ENCODE measurements at places on chromosomes 11 and 22.
A peak's percentile ranks its signal among the peaks of the same experiment; 100 is the strongest.

DNA sequence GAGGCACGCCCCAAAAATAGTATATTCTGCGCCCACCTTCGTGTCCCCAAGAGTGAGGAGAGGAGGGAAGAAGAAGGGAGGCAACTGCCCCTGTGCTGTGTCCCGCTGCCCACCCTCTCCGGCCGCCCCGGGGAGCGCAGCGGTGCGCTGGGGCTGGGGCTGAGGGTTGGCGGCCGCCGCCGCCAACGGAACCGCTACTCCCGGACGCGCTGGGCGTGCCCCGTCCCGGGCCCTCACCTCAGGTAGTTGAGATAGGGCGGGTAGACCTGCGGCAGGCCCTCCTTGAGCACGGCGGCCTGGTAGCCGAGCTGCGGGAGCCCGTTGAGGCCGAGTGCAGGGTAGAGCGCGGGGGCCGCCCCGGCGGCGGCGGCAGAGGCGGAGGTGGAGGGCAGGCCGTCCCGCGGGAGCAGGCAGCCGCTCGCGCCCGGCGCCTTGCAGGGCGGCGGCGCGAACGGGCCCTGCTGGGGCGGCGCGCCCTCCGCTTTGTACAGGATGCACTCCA, 2.4 kb downstream of the PGR start:
- no peaks in the 10 kb centered on the region for H3K36me3 ChIP-seq
- peaks cover 4% of the 10 kb centered on the region for H3K4me1 ChIP-seq
- peaks cover 10% of the 10 kb centered on the region for H3K27me3 ChIP-seq

DNA sequence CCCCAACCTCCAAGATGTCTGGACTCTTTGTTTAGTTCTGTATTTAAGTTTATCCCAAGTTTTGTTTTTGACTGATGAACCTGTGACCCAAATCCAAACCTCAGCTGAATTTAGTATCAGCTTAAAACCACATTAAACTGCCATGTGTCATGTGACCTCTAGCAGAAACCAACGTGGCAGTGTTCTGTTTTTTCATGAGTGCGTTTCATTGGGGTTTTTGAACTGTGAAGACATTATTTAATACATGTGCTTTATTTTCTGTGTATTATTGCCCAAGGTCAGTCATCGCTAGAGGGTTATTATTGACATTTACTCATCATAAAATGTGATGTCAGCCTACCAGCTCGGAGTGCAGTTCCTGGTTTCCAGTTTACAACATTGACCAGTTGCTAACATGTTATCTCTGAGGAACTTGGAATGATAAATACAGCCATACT, 1.8 kb downstream of the TLCD5 start:
- H3K4me3 ChIP-seq, result peak overlapping the region; percentile 95
- peaks cover 5% of the 10 kb centered on the region for H3K4me1 ChIP-seq
- H3K27me3 ChIP-seq, result peaks cover 10% of the 10 kb centered on the region
- H3K27ac ChIP-seq, result no peak overlapping the region
- DNase-seq, result no peak

DNA sequence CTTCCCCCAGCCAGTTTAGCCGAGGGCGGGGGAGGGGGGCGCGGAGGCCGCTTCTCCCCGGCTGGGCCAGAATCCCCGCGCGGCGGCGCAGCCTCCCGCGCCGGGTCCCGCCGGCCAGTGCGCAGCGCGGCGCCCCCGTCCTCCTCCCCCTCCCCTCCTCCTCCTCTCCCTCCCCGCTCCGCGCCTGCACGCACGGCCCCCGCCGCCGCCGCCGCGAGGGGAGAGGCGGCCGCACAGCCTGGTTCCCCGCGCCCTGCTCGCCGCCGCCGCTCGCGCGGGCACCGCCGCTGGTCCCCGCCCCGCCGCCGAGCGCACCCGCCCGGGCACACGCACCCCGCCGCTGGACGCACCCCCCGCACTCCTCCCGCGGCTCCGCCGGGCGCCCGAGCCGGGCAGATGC, at the start of gene FLRT1:
FLRT1 (plus strand) TSS at position 356 of the 400 bp plus-strand sequence. CDS start 80,337 bp downstream, outside the sequence.
- H3K4me3 ChIP-seq, result peak within 1 kb of the TSS; percentile 92
- H3K27me3 ChIP-seq, result peaks cover 17% of the 10 kb centered on the region
- peaks cover 2% of the 10 kb centered on the region for H3K4me1 ChIP-seq

- H3K27ac ChIP-seq, result no peak overlapping the region
- no peak overlapping the region for H3K4me3 ChIP-seq
- DNase-seq, result no peak
- peaks cover 17% of the 10 kb centered on the region for H3K4me1 ChIP-seq
- H3K27me3 ChIP-seq, result peaks cover 2% of the 10 kb centered on the region
Observed at GRCh38 chr11:46677991-46678740, 22.3 kb downstream of the ARHGAP1 start.

DNA sequence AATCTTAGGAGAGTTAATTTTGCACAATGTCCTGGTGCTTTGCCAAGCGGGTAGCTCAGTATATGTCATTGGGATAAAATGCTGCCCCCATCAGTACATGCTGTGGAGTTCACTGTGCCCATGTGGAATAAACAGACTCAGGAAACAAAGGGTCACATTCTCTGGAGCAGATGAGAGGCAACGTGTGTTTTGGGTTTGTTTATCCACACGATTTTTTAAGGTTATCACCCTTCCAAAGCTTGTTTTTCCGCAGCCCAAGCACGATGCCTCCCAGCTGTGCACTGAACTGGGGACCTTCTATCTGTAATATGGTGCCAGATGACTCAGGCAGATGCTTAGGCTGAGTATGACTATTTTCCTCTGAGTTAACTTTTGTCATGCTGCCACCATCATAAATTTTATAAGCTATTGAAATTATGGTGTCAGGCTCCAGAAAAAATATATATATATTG, 6.5 kb downstream of the OR4D6 start:
- H3K36me3 ChIP-seq, result no peaks in the 10 kb centered on the region
- no peak for DNase-seq
- no peak overlapping the region for H3K27ac ChIP-seq
- H3K4me3 ChIP-seq, result no peak overlapping the region
- peaks cover 5% of the 10 kb centered on the region for H3K27me3 ChIP-seq

DNA sequence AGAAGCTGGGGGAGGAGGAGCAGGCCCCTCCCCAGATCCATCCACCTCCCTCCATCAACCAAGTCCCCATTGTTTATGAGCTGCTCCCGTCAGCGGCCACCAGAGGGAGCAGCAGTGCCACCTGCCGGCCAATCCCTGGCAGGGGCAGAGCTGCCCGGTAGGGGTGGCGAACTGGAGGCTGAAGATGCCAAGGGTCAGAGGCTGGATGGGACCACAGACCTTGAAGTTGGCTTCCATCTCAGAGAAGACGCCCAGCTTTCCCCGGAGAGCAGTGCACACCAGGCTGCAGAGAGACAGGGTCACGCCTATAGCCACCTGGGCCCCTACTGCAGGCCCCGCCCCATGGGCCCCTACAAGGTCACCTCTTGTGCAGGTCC, 3.6 kb downstream of the FIBP start:
- peak overlapping the region; percentile 76 for H3K4me3 ChIP-seq
- H3K4me1 ChIP-seq, result peaks cover 20% of the 10 kb centered on the region
- H3K27ac ChIP-seq, result peak overlapping the region; percentile 95
- no peaks in the 10 kb centered on the region for H3K36me3 ChIP-seq
- peak; percentile 88 for DNase-seq

- H3K27me3 ChIP-seq, result peaks cover 22% of the 10 kb centered on the region
- H3K4me1 ChIP-seq, result peaks cover 40% of the 10 kb centered on the region
- no peak overlapping the region for H3K27ac ChIP-seq
- no peak overlapping the region for H3K4me3 ChIP-seq
Observed at GRCh38 chr11:134046681-134047449, 22.0 kb upstream of the JAM3 start.

- DNase-seq, result peak; percentile 98
- H3K4me3 ChIP-seq, result peak within 1 kb of the TSS; percentile 90
- peak within 1 kb of the TSS; percentile 85 for H3K27ac ChIP-seq
- H3K36me3 ChIP-seq, result no peaks in the 10 kb centered on the region
- H3K27me3 ChIP-seq, result peaks cover 11% of the 10 kb centered on the region
- H3K4me1 ChIP-seq, result peaks cover 24% of the 10 kb centered on the region
Observed at GRCh38 chr11:77066229-77067042, at the start of gene CAPN5. TSS of gene CAPN5 (plus strand) at chr11:77066971. CDS start at chr11:77084887, 17,916 bp downstream.

DNA sequence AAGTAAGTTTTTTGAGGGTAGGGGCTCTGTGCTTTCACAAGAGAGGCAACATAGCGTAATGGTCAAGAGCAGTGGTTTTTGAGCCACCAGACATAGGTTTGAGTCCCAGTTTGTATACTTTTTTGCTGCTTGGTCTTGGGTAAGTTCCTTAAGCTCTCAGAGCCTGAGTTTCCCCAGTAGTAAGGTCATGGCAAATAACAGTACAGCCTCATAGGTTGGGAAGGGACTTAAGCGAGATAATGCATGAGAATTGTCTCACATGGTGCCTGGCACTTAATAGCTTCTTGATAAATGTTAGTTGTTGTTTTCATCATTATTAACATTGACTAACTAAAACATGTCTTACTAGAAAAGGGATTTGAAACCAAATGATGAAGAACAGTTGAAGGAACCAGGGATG, 83.1 kb downstream of the ARFGAP2 start:
- H3K27ac ChIP-seq, result no peak overlapping the region
- peaks cover 8% of the 10 kb centered on the region for H3K36me3 ChIP-seq
- H3K4me1 ChIP-seq, result peaks cover 4% of the 10 kb centered on the region
- H3K4me3 ChIP-seq, result no peak overlapping the region
- H3K27me3 ChIP-seq, result peaks cover 2% of the 10 kb centered on the region

GRCh38 chr22:45435544-45436139, 22.1 kb downstream of the RIBC2 start:
- DNase-seq, result peak; percentile 90
- H3K36me3 ChIP-seq, result no peaks in the 10 kb centered on the region
- peaks cover 8% of the 10 kb centered on the region for H3K27me3 ChIP-seq
- no peak overlapping the region for H3K27ac ChIP-seq
- H3K4me3 ChIP-seq, result no peak overlapping the region

- DNase-seq, result no peak
- peaks cover 15% of the 10 kb centered on the region for H3K4me1 ChIP-seq
- no peaks in the 10 kb centered on the region for H3K27me3 ChIP-seq
- H3K36me3 ChIP-seq, result no peaks in the 10 kb centered on the region
- H3K4me3 ChIP-seq, result no peak overlapping the region
- H3K27ac ChIP-seq, result no peak overlapping the region
Observed at GRCh38 chr11:108751444-108751843, 86.6 kb downstream of the DDX10 start.

DNA sequence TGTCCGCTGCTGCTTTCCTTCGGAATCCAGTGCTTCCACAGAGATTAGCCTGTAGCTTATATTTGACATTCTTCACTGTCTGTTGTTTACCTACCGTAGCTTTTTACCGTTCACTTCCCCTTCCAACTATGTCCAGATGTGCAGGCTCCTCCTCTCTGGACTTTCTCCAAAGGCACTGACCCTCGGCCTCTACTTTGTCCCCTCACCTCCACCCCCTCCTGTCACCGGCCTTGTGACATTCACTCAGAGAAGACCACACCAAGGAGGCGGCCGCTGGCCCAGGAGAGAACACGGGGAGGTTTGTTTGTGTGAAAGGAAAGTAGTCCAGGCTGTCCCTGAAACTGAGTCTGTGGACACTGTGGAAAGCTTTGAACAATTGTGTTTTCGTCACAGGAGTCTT, 15.4 kb upstream of the ST14 start:
- no peak overlapping the region for H3K4me3 ChIP-seq
- H3K27me3 ChIP-seq, result no peaks in the 10 kb centered on the region
- H3K36me3 ChIP-seq, result peaks cover 7% of the 10 kb centered on the region
- DNase-seq, result no peak
- H3K4me1 ChIP-seq, result peaks cover 4% of the 10 kb centered on the region

DNA sequence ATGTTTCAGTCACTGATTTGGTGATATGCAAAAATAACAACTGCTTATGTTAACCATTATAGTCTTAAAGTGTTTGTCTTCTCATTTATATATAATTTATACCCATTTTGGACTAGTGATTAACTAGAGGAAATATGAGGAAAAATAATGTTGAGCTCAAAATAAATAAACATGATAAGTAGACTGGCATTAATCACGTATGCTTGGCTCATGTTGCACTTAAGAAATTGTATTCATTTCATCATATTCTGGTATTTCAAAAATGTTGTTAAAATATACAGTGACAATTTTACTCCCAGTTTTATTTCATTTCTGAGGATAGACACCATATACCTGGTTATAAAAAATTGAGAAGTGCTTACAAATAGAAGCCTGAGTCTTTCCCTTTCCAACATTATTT, 3.8 kb upstream of the OR10D3 start:
- no peaks in the 10 kb centered on the region for H3K27me3 ChIP-seq
- no peak overlapping the region for H3K4me3 ChIP-seq
- H3K4me1 ChIP-seq, result no peaks in the 10 kb centered on the region
- no peak overlapping the region for H3K27ac ChIP-seq
- no peak for DNase-seq

DNA sequence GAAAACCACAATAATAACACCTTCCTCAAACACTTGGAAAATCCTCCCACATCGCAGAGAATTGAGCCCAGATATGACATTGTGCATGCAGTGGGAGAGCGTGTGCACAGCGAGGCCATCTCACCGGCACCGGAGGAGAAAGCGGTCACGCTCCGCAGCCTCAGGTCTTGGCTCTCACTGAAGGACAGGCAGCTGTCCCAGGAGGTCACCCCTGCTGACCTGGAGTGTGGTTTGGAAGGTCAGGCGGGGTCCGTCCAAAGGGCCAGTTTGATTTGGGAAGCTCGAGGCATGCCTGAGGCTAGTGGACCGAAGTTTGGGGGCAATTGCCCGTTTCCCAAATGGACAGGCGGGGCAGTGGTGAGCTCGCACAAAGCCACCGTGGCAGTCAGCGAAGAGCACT, 86.7 kb downstream of the KIAA1671 start:
- H3K4me1 ChIP-seq, result peaks cover 18% of the 10 kb centered on the region
- H3K4me3 ChIP-seq, result peak overlapping the region; percentile 42
- no peak for DNase-seq
- no peaks in the 10 kb centered on the region for H3K36me3 ChIP-seq
- H3K27me3 ChIP-seq, result peaks cover 1% of the 10 kb centered on the region

DNA sequence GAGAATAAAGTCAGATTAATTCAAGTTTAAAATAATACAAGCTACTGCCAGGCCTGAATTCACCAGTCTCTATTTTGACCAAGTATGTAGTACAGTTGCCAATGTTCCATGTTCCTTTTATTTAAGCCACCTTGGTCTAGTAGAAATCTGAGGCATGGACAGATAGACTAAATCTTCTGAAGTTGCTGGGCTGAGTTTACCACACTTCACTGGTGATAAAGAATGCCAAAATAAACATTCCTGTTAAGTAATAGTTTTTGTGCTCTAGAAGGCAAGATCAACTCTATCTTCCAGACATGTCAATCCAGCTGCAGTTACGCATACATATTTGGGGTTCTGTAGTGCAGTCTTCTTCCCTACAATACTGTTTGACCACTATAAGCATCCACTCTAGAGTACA, 83.9 kb upstream of the C11orf87 start:
- H3K36me3 ChIP-seq, result no peaks in the 10 kb centered on the region
- H3K27ac ChIP-seq, result no peak overlapping the region

- peaks cover 2% of the 10 kb centered on the region for H3K4me1 ChIP-seq
- H3K27ac ChIP-seq, result no peak overlapping the region
- no peak overlapping the region for H3K4me3 ChIP-seq
- H3K27me3 ChIP-seq, result peaks cover 2% of the 10 kb centered on the region
Observed at GRCh38 chr22:44119669-44120313, 60.9 kb upstream of the PARVG start.
